Right forelimb (tissue), 1 donor: ENCODE measurements at places on chromosomes 4 and X.
A peak's percentile ranks its signal among the peaks of the same experiment; 100 is the strongest.

GRCh38 chr4:168797738-168798375 lies 212.2 kb downstream of the CBR4 start:
- no peak for DNase-seq

- no peak for DNase-seq
These were observed 55.5 kb downstream of the WFS1 start for GRCh38 chr4:6324999-6325787.

GRCh38 chrX:129934461-129934860 lies 28.5 kb downstream of the UTP14A start:
- DNase-seq: no peak

DNA sequence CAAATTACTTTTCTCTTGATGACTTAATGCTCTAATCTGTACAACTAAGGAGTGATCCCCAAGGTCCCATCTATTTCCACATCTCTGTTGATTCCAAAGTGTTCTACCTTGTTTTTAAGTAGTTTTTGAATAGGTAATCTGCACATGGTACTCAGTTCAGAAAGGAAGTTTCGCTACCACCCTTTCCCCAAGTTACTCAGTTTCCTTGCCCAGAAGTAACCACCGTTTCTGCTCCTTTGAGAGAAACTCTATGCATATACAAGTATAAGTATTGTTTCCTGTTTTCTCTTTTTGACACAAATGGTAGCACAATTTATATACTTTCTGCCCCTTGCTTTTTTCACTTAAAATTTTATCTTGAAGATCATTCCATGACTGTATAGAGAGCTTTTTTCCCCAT lies 18.1 kb downstream of the TMEM154 start:
- DNase-seq: no peak

DNA sequence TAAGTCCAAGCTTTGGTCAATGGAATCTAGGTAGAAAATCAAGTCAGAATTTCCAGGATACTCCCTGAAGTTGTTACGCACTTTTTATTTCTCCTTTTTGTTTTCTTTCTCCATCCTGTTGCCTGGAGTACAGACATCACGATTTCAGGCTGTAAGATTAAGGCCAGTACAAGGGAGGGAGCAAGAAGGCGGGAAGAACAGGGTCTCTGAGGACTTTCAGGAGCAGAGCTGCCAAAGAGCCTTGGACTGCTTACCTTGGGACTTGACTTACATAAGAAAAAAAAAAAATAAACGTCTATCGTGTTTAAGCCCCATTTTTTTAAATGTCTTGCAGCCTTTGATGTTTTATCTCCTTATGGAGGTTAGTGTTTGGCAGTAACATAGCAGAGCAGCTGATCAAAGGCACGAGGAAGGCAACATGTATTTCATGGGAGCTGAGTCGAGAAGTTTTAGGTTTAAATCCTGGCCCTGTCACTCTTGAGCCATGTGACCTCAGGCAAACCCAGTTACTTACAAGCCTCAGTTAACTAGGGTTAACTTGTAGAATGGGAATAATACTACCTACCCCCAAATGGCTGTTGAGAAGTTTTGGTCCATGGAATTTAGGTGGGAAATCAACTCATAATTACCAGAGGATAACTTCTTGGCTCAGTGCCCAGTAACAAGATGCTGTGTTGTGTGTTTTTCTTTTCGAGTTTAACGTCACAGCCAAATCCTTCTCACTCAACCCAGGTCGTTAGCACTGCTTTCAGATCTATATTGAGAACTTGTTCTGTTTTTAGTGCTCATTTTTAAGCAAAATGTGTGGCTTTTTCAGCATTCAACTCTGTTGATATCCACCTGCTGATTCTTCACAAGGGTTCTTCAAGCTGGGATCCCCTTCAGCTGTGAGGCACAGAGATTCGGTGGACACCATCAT lies 106.8 kb downstream of the CLNK start:
- DNase-seq: no peak

- DNase-seq: peak; percentile 43
These were observed 2.1 kb downstream of the GPR101 start for GRCh38 chrX:137031517-137032340.

- DNase-seq: no peak
These were observed 205.4 kb downstream of the HS3ST1 start for GRCh38 chr4:11223311-11223710.

DNA sequence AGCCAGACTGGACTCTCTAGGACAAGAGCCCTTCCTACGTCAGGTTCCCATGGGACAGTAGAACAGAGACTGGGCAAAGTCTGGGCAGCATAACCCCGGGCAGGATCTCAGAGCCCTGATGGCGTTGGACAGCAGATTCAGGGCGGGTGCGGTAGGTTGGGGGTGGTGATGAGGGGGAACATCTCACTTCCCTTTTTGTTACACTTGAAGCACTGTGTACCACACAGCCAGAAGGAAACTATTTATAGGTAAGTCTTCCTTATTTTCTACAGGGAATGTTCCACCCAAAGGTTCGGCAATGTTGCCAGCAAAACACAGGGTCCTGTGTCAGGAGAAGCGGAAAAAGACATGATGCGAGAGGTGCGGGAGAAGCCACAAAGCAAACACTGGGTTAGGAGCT lies 54.3 kb downstream of the TSC22D3 start:
- no peak for DNase-seq

GRCh38 chrX:110006821-110007375 lies 4.0 kb downstream of the TMEM164 start:
- DNase-seq: no peak

DNA sequence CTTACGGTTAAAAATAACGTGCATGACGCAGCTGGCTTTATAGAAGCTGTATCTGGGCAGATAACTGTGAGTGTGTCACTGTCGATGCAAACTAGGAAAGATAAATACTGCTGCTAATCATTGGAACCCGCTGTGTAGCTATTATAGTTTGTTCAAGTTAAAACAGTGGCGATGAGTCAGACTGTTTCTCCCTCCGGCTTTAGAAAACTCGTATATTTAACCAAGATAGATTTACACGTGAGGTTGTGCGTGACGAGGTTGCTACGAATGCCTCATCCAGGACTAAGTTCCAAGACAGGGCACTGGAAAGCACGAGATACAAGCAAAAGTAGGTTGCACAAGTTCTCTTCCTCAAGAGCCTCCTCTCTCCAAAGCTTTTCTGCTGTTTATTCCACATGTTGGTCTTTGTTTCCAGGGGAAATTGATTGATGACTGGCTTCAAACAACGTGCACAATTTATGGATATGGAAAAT lies 270.7 kb downstream of the FBXW7 start:
- no peak for DNase-seq

DNA sequence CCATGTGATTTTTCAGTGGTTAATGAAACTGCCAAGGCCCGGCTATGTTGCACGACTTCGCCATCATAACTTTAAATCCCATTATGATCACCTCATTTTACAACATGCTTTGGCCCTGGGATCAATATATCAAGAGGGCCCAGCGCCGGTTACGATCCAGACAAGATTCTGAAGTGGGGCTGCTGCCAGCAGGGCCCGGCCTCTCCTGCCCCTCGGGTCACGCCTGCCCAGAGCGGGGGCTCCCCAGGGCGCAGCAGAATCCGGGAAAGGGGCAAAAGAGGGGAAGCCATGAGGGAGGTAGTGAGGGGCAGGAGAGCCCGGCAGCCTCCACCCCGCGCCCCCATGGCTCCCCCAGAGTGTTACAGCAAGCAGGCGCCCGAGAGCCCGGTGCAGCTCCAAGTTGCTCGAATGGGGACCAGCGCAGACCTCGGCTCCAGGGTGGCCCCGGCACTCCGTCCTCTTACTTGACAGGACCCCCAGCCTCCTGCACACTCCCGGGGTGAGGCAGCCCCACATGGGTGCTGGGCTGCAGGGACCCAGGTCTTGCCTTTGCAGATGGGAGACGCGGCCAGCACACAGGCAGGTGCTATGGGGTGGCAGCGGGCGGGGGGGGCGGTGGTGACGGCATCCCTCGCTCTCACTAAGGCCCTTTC lies 129.8 kb upstream of the NKX1-1 start:
- DNase-seq: no peak

DNA sequence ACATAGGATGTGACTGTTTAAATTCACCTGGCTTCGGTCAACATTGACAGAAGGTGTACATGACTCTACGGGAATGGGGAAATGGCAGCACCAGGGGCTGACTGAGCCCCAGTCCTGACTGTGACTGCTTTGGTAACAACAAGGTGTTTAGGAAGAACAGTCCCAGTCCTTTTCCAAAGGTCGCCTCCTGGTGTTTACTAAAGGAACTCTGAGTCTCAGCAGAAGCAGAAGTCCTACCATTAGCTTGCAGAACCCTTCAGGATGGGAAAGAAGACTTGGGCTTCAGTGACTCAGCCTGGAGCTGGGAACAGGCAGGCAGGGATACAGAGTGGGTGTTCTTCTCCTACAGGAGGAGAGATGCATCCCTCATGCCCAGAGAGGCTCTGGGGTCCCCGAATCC lies 103.3 kb downstream of the MGST2 start:
- DNase-seq: no peak
